ENCODE measurements at places on chromosomes 12 and 14.

GRCh38 chr14:20855652-20856291, 35.4 kb upstream of the RNASE3 start:
- DNase-seq = peak; percentile 25

DNA sequence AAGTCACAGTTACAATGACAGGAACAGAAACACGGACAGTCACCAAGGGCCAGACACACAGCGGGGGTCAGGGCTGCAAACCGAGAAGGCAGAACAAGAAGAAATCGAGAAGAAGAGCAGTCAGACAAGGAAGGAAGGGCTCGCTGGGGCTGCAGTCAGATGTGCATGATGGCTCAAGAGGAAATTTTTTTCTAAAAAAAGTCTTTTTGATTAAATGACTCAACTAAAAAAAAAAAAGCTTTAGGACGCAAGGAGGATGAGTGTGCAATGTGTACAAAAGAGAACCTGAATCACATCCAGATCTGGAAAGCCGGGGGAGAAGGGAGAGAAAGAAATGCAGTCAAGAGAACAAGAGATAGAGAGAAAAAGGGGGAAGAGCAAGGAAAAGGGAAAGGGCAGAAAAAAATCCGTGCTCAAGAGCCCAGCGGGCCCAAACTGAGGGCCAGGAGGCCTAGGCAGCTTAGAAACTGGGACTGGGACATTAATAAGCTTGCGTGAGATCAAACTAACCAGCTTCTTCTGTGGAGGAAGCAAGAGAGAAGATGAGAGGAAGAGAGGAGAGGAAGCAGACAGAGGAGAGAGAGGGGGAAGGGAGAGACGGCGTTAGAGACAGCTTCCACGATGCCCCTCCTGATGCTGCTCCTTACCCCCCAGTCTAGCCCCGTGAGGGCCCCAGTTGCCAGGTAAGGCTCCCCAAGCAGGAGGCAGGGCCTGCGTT, 6.7 kb downstream of the IFFO1 start:
- no peak for DNase-seq

GRCh38 chr14:59320763-59321625, 132.5 kb downstream of the DAAM1 start:
- DNase-seq = no peak

DNA sequence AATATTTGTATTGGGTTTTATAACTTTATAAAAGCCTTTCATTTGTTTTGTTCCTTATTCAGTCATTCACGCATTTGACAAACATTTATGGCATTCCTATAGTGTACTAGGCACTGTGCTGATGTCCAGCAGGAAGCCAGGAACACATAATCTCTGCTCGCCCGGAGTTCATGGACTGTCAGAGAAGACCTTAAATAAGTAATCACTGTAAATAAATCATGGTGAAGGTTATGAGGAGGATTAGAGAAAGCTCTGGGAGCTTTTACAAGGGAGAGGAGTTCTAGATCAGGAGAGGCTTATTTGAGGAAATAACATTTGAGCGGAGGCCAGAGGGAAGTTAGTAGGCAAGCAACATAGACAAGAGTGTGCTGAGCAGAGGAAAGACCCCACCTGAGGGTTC, 1.4 kb upstream of the RDH11 start:
- DNase-seq = no peak

GRCh38 chr12:55392032-55392795, 8.1 kb upstream of the OR6C65 start:
- DNase-seq = no peak

GRCh38 chr14:55964091-55964490, 154.1 kb upstream of the PELI2 start:
- DNase-seq = peak; percentile 67

- no peak for DNase-seq
Observed at GRCh38 chr12:7137908-7138307, 7.7 kb downstream of the CLSTN3 start.

Measured in SK-N-DZ (cell line).